ENCODE measurements at places on chromosomes 5 and 9.

- H3K4me3 ChIP-seq = peak overlapping the region; percentile 98
- H3K36me3 ChIP-seq = no peaks in the 10 kb centered on the region
- DNase-seq = no peak
- no peaks in the 10 kb centered on the region for H3K27me3 ChIP-seq
These were observed 1.9 kb downstream of the LMNB1 start for GRCh38 chr5:126778675-126779403.

- H3K27me3 ChIP-seq = no peaks in the 10 kb centered on the region
- no peak overlapping the region for H3K4me3 ChIP-seq
- H3K4me1 ChIP-seq = no peaks in the 10 kb centered on the region
- no peak overlapping the region for H3K27ac ChIP-seq
- DNase-seq = no peak
- H3K36me3 ChIP-seq = peaks cover 16% of the 10 kb centered on the region
These were observed 58.8 kb upstream of the DHFR start for GRCh38 chr5:80713631-80714030.

- H3K4me3 ChIP-seq = no peak overlapping the region
- no peaks in the 10 kb centered on the region for H3K36me3 ChIP-seq
- no peaks in the 10 kb centered on the region for H3K4me1 ChIP-seq
- no peak overlapping the region for H3K27ac ChIP-seq
These were observed 74.3 kb downstream of the CACNA1B start for GRCh38 chr9:137951597-137952490.

GRCh38 chr9:134433909-134434882 is 107.9 kb downstream of the RXRA start:
- DNase-seq = no peak
- H3K4me3 ChIP-seq = no peak overlapping the region
- H3K4me1 ChIP-seq = peaks cover 40% of the 10 kb centered on the region

- H3K36me3 ChIP-seq = peaks cover 22% of the 10 kb centered on the region
- no peaks in the 10 kb centered on the region for H3K4me1 ChIP-seq
These were observed 1.1 kb downstream of the NPM1 start for GRCh38 chr5:171388816-171389168.

GRCh38 chr9:127937056-127937387 is 632 bp downstream of the DPM2 start:
- no peak for DNase-seq
- no peak overlapping the region for H3K27ac ChIP-seq
- H3K36me3 ChIP-seq = peaks cover 10% of the 10 kb centered on the region
- peak overlapping the region; percentile 92 for H3K4me3 ChIP-seq
- H3K27me3 ChIP-seq = no peaks in the 10 kb centered on the region
